ENCODE measurements at places on chromosomes 13 and 19. TPM values are rescaled to one million over a fixed set of nuclear protein-coding genes. Genes with fewer than 3 reads are reported as not detected.
A peak's percentile ranks its signal among the peaks of the same experiment; 100 is the strongest.

BEST2 gene
- 0.08 TPM for polyA plus RNA-seq

DNA sequence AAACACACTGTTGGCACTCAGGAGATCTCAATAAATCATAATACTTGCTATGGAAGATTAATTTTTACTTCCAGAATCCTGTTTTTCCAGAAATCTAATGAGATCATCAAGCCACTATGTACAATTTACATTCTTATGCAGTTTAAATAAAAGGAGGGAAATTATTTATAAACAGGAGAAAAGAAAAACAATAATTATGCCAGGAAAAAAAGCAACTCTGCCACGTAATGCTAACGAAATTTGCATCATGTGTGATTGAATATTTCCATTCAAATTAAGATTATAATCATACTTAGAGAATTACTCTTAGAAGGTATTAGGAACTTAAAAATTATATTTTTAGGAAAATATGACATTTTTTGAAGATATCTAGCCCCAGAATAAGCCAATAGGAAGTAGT lies 13.0 kb downstream of the FAM124A start:
- no peak for DNase-seq

ADGRE3 gene
- 0.23 TPM for polyA plus RNA-seq

- DNase-seq = no peak
Observed at GRCh38 chr13:109788372-109789111, 2.2 kb upstream of the IRS2 start.

- DNase-seq = no peak
Observed at GRCh38 chr19:57825511-57825910, 4.6 kb upstream of the ZNF587B start.

LHB gene
- not detected for polyA plus RNA-seq

GRCh38 chr19:10230861-10231611 lies at the start of gene S1PR2:
TSS of gene S1PR2 (minus strand) at chr19:10231331. CDS start at chr19:10224905, 6,426 bp downstream.
- DNase-seq = no peak

- DNase-seq = peak; percentile 54
Observed at GRCh38 chr19:49097453-49098288, 12.4 kb downstream of the SNRNP70 start.

All from renal cortex interstitium (tissue), 15 donors.